Pulmonary artery endothelial cell (primary cell): ENCODE measurements at places on chromosomes 4 and X. TPM values are rescaled to one million over a fixed set of nuclear protein-coding genes. Genes with fewer than 3 reads are reported as not detected.

The BMPR1B gene
- 0.13 and 0.21 TPM in 2 replicates for total RNA-seq

The POF1B gene
- total RNA-seq: 0.40 and 0.92 TPM in 2 replicates

The ANOS1 gene
- total RNA-seq: 0.39 and 1.2 TPM in 2 replicates

The S100G gene
- total RNA-seq: not detected in 2 replicates

The UNC5C gene
- total RNA-seq: 0.18 and 0.20 TPM in 2 replicates

The HMGN5 gene
- 1.6 and 2.0 TPM in 2 replicates for total RNA-seq

The CXCL1 gene
- 53.3 and 90.8 TPM in 2 replicates for total RNA-seq

The HAND2 gene
- 8.6 and 11.4 TPM in 2 replicates for total RNA-seq

The ASB9 gene
- 9.2 and 21.0 TPM in 2 replicates for total RNA-seq

The PDZD4 gene
- total RNA-seq: 0.20 and 0.25 TPM in 2 replicates

The GAB1 gene
- 7.3 and 16.5 TPM in 2 replicates for total RNA-seq

The TEX13B gene
- not detected in 2 replicates for total RNA-seq
